ENCODE measurements at places on chromosomes 4 and X.

- DNase-seq, result no peak
Measured at GRCh38 chr4:37225778-37226177, 18.8 kb upstream of the NWD2 start.

GRCh38 chrX:115368876-115369275 lies 79.4 kb downstream of the LUZP4 start:
- no peak for DNase-seq

DNA sequence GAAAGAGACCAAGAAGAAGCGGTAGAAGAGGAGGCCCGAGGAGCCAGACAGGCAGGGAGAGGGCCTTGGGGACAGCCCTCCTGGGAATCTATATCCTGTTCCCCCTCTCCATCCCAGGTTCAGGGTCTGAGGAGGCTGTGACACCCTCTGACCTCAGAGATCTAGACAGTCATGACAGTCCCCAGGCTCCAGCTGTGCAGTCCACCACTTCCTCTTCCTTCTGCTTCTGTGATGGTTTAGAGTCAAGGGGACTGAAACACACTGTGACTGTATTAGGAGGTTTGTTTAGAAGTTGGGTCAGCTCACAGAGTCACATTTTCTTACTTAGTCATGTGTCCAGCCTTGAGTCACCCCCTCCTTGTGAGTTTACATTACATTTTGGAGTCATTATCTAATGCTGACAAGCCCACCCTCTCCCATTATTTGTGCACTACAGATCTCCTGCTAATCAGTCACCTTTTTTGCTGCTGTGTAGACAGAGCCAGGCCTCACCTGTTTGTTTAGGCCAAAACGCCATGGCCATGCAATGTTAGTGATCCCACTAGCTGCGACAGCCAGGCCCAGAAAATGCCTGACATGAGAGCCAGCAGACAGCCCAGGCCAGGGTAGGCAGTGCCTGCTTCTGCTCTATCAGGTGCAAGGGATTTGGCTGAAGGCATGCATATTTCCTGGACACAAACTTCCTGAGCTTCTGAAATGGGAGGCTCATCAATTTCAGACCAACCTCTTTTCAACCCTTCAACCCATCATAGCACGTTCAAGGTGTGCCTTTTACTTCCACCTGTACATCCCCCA lies 26.0 kb downstream of the MANBA start:
- peak; percentile 50 for DNase-seq

GRCh38 chr4:164384416-164384815 lies 369.5 kb upstream of the SMIM31 start:
- DNase-seq, result no peak

DNA sequence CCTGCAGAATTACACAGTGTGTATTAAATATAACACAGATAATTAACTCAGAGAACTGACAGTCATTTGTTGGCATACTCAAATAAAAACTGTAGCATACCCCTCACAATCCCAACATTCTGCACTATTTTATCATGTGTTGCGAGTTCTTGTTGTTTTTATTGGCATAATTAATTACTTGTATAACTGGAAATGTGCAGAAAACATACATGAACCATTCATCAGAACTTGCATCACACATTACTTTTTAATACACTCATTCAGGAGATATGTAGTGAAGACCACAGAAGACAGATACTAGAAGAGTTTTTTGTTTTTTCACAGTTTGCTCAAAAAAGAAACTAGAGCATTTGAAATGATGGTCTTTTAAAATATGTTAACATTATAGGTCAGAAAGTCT lies 74.6 kb upstream of the NEIL3 start:
- DNase-seq, result no peak

Measured in Jurkat, Clone E6-1 (cell line).